ENCODE measurements at places on chromosomes 2 and 18.
A peak's percentile ranks its signal among the peaks of the same experiment; 100 is the strongest.

GRCh38 chr18:29434650-29435049, 1257.7 kb upstream of the CDH2 start:
- DNase-seq = no peak

- peak; percentile 83 for DNase-seq
These were observed 43.5 kb downstream of the CWC22 start for GRCh38 chr2:179963626-179964025.

DNA sequence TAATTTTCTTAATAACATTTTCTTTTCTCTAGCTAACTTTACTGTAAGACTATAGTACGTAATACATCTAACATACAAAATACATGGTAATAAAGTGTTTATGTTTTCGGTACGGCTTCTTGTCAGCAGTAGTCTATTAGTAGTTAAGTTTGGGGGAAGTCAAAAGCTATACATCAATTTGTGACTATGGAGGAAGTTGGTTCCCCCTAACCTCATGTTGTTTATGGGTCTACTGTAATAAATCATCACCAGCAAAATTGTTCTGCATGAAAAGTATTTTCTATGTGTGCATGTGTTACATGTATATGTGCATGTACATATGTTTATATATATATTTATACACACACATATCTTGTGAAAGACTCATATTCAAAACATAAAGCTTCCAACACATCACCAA, 303.0 kb downstream of the TRIB2 start:
- DNase-seq = no peak

DNA sequence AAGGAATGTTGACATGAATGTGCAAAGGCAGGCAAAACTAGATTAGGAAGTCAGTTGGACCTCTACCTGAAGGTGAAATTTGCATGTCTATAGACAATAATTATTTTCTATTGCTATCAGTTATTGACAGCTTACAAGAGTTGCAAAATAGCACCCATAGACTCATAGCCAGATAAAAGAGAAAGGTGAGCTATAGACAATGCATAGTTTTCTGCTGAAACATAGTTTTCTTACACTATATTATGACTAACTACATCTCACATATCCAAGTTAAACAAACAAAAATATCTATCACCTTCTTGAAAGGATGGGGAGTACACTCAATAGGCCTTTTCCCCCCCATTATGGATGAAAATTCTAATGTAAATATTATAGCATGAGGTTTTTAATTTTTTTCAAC, 305.0 kb downstream of the PTH2R start:
- DNase-seq = no peak

DNA sequence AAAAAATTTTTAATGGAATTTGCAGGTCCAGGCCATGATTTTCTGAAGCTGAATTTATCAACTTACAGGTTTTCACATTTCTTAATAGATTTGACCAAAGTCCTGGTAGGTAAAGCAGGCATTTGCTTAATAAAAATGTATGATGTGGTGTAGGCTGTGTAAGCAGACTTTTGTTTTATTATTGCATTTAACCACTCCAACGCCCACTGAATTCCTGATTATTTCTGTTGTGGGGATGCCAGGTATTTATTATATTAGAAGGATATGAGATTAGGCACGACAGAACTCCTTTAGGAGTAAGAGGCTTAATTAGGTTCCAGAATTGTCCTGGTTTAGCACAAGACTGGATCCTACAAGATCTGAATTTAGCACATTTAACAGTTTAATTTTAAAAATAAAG, 111.1 kb downstream of the ADCYAP1 start:
- no peak for DNase-seq

DNA sequence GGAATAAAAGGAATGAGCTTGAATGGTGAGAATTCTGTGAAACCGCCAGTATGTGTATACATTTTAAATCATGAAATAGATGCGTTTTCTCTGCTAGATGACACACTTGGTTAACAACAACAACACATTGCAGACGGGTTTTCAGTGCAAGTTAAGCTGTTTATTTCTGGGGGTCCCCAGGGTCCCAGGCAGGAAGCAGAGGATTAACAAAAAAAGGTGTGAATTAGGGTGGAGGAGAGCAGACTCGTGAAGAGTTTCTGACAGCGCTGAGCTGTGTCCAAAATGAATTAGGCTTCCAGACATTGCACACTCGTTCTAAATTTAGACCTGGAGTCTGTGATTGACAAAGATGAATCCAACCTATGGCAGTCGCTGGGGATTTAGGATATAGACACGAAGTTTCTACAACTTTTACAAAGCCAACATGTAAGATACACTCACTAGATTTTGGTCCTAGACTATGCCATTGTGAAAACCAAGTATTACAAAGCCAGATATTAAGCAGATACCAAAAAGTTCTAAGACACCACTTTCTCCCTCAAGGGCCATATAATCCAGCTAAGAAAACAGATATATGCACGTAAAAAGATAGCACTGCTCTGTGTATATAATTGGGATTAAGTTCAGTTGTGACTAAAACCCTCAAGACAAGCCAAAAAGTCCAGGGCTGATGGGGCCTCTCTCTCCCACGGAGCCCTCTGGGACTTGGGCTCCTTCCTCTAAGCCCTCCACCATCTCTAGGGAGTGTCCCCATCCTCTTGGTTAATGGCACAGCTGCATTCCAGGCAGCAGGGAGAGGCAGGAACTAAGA, 120.2 kb downstream of the ACAA2 start:
- no peak for DNase-seq

DNA sequence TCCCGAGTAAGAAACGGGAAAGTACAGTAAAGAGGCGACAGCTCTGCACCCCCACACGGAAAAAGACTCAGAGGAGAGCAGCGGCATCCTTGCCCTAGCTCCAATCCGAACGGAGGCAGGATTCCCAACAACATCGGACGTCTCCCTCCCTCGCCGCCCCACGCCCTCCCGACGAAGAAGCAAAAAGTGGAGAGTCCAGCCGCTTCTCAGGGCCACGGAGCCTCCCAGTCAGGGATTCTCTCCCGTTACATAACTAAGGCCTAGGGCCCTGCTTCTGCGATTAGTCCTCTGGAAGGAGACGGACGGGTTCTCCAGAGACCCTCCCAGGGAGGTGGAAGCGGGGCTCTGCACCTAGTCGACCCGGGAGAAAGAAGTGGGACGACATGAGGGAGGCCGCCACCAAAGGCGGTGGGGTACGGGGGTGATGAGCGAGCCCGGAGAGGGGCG, 587 bp downstream of the SUMO1 start:
- peak; percentile 80 for DNase-seq

DNA sequence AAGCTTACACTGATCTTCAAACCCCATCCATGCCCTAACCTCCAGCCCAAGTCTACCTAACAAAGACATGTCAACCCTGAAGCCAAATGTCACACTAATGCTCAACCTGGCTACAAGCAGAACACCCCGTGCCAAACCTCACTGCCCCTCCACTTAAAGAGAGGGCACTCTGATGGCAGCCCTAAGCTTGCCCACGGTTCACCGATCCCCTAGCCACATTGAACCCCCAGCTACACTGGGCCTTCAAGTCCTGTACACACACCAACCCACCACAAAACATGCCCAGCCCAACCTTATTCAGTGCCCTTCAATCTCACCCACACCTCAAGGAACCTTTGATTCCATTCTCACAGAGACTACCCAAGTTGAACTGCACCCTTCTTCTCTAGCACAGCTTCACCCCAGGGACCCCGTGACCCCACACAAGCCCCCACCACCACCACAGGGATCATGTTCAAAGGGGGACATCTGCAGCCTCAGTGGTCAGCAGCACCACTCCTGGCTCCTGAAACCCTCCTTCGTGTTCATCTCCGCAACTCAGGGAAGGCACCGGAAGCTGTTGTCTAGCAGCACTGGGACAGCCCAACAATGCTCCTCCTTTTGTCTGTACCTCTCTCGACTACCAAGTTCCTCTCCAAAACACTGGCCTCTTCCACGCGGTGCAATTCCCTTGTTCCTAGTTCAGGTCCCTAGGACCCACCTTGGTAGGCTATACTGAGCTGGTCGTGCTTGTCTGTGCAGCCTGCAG, 218.8 kb downstream of the CYP26B1 start:
- DNase-seq = no peak

GRCh38 chr2:62469548-62469947, 36.4 kb downstream of the TMEM17 start:
- no peak for DNase-seq

DNA sequence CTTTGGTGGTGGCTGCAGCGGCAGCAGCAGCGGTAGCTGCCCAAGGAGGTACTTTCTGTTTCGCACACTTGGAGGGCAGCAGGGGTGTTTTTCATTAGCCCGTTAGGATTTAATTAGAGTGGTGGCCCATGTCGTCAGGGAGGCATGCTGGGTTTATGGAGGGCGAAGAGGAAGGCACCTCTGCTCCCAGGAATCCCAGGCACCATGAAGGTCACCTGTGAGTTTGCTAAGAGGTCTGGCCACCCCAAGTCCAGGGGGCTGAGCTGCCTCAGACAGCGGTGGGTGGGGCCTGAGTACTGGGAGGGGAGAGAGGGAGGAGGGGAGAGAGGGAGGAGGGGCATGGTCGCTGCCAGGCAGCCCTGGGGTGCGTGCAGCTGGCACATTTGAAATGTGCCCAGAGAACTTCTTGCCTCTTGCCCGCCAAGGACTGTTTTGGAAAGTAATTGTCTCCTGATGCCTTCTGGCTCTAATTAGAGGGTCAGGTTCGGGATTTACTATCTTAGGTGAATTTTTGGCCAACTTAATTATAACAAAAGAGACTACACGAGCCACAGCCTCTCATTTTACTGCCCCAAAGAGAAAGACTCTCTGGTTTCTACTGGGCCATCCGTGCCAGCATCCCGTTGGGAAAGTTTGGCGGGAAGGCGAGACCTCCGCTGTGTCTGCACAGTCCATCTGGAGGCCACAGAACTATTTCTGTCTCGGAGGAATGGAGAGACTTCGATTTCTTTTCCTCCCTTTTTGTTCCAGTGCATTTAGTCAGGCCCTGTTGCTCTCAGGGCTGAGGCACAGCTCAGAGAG, 62.0 kb downstream of the GLI2 start:
- no peak for DNase-seq

GRCh38 chr18:56267334-56267733, 371.1 kb downstream of the TXNL1 start:
- DNase-seq = no peak

GRCh38 chr2:151638191-151638933, 95.9 kb downstream of the NEB start:
- peak; percentile 1 for DNase-seq

- DNase-seq = no peak
These were observed 515.2 kb downstream of the ZEB2 start for GRCh38 chr2:144004742-144005141.

GRCh38 chr2:215499331-215499730, 63.5 kb upstream of the FN1 start:
- peak; percentile 47 for DNase-seq

DNA sequence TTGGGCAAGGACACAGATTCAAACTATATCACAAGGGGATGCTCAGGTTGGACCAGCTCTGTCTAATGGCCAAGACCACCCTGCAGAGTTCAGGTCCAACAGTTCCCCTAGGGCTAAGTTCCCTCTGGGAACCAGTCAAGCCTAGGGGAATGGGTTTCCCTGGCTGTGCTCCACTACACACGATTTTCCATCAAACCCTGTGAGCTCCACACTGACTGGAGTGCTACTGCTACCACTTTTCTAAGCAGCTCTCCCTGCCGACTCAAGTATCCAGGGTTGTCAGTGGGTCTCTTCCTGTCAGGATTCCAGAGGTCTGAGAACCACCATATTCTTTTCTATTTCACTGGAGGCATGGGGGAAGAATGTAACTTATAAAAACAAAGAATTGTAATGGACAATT, 280.4 kb upstream of the COL3A1 start:
- no peak for DNase-seq

- no peak for DNase-seq
These were observed 130.6 kb upstream of the CDH19 start for GRCh38 chr18:66734451-66734850.

- no peak for DNase-seq
These were observed 45.4 kb downstream of the BCL2L11 start for GRCh38 chr2:111166115-111166514.

GRCh38 chr2:69242651-69243051, 144.4 kb downstream of the GFPT1 start:
- DNase-seq = peak; percentile 91

- no peak for DNase-seq
These were observed 157.4 kb downstream of the MYO3B start for GRCh38 chr2:170335351-170335750.

DNA sequence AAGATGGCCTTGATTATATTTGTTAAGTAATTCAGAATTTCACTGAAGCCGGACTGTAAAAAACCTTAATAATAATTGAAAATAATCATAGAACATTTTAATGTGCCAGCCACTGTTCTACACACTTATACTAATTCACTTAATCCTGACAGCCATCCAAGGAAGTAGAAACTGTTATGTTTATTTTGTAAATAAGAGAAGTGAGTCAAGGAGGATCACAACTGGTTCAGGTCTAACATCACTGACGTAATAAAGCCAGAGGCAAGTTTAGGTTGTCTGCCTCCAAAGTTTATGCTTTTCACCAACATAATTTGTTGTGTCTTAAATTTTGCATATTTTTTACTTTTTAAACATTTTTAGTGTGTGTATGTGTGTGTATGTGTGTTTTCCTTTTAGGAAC, 436.1 kb downstream of the LRRTM4 start:
- DNase-seq = no peak

GRCh38 chr2:23387221-23387550, 2.2 kb downstream of the KLHL29 start:
- no peak for DNase-seq

DNA sequence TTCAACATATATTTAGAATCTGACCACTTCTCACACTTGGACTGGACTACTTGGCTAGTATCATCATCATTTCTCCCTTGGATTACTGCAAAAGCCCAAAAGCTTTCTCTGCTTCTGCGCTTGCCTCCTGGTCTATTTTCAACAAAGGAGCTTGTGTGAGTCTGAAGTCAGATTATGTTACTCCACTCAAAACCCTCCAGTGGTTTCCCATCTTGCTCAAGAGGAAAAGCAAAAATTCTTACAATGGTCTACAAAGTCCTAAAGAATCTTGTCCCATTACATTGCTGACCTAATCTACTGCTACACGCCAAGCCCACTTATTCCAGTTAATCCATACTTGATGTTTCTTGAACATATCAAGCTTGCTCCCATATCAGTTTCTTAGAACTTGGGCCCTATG, 9.6 kb downstream of the PREPL start:
- DNase-seq = peak; percentile 68

DNA sequence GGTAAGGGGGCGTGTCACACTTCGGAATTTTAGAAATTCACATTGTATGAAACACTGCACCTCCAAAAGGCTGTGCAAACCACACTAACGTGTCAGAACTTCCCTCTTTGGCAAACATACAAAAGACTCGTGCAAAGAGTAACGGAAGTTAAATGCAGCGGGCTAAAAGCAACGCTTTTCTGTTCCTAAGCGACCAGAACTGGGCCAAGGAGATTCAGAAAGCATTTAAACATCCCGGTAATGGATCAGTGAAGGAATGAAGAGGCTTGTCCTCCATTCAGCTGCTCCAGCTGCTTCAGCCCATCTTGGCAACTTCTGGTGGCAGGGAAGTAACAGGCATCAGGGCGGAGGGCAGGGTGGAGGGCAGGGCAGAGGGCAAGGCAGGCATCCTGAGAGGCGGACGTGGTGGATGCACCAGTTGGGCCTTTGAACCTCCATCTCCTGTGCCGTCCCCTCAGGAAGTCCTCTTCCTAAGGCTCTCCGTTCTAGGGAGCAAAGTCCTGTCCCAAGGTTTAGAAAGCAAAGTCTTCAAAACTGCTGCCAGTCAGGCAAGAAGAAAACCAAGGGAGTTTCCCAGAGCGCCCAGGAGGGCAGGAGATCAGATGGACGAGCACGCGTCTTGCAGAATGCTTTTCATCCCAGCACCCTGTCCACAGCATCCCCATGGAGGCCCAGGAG, 230.7 kb downstream of the ZNF516 start:
- no peak for DNase-seq

GRCh38 chr2:27721335-27721734, 50.2 kb upstream of the MRPL33 start:
- no peak for DNase-seq
